ENCODE measurements at places on chromosomes 2 and 18. TPM values are rescaled to one million over a fixed set of nuclear protein-coding genes. Genes with fewer than 3 reads are reported as not detected.

DNA sequence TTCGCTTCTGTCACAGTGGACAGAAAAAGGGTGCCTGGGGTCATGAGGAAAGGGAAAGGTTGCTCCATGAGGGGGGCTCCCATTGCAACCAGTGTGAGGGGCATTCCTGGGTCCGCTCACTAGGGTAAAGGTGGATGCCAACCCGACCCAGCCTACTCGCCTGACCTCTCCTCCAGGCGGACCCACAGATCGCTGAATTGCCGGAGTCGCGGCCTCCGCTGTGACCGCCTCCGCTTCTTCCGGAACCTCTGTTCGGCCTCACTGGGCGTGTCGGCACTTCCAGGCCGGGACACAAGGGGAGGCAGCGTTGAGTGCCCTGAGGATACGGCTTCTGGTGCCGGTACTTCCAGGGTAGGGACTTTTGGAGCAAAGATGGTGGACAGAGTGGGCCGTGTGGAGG is 57.1 kb downstream of the TRABD2A start:
- no peak overlapping the region for H3K4me3 ChIP-seq
- H3K27ac ChIP-seq, result no peak overlapping the region
- H3K36me3 ChIP-seq, result no peaks in the 10 kb centered on the region
- no peak for DNase-seq
- H3K4me1 ChIP-seq, result no peaks in the 10 kb centered on the region

GRCh38 chr2:241775223-241776177 is 1.1 kb upstream of the GAL3ST2 start:
- H3K27ac ChIP-seq, result peak overlapping the region; percentile 44
- no peak overlapping the region for H3K4me3 ChIP-seq
- no peaks in the 10 kb centered on the region for H3K36me3 ChIP-seq
- no peak for DNase-seq
- H3K4me1 ChIP-seq, result peaks cover 32% of the 10 kb centered on the region
- H3K27me3 ChIP-seq, result no peaks in the 10 kb centered on the region

GRCh38 chr2:241185961-241186360 is 2.5 kb upstream of the ANO7 start:
- no peaks in the 10 kb centered on the region for H3K36me3 ChIP-seq
- H3K27ac ChIP-seq, result no peak overlapping the region
- H3K4me1 ChIP-seq, result no peaks in the 10 kb centered on the region
- H3K4me3 ChIP-seq, result no peak overlapping the region

GRCh38 chr2:156110890-156111289 is 221.6 kb downstream of the NR4A2 start:
- H3K27me3 ChIP-seq, result no peaks in the 10 kb centered on the region
- no peak overlapping the region for H3K27ac ChIP-seq
- no peak overlapping the region for H3K4me3 ChIP-seq
- H3K36me3 ChIP-seq, result no peaks in the 10 kb centered on the region

The CCDC85A gene
- total RNA-seq, result 0.05 TPM

Data from Panc1 (cell line).